Hematopoietic multipotent progenitor cell treated with erythropoietin and hydrocortisone succinate and interleukin-3 and kit ligand, for 17 days (in vitro differentiated cells): ENCODE measurements at places on chromosomes 6 and 20.

GRCh38 chr20:39878320-39878719 is 810.7 kb downstream of the MAFB start:
- no peak for DNase-seq

DNA sequence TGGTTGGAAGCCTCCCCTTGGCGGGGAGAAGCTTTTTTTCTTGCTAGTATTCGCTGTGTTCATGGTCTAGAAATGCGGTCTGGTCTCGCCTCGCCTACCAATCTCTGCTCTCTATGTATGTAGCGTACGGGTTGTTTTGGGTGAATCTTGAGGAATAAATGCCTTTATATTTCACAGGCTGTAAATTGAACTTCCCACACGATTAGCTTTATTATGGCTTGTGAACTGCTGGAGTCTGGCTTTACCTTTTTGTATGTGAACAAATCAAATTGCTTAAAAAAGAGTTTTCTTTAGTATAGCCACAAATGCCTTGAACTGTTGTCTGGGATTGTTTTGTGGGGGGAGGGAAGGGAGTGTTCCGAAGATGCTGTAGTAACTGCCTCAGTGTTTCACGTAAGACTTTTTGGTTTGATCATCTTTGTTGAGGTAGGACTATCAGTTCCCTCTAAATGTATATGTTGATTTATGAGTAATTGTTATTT is 2.2 kb downstream of the INSM1 start:
- no peak for DNase-seq

DNA sequence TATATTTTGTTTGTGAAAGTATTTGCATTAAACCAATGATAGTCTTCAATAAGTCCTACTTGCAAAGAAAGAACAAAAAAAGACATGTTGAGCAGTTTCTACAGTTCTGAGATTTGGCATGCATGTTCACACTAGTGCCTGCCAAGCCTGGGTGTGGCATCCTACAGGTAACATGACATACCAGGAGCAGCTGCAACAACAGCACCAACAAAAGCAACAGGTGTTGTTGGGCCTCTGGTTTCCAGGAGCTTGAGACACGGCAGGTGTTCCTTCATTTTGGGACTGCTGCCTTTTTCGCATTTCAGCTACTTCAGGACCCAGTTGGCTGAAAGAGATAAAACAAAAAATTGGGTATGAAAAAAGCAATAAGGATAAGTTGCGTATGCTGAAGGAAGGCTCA is 41.2 kb upstream of the MTRF1L start:
- DNase-seq = no peak

DNA sequence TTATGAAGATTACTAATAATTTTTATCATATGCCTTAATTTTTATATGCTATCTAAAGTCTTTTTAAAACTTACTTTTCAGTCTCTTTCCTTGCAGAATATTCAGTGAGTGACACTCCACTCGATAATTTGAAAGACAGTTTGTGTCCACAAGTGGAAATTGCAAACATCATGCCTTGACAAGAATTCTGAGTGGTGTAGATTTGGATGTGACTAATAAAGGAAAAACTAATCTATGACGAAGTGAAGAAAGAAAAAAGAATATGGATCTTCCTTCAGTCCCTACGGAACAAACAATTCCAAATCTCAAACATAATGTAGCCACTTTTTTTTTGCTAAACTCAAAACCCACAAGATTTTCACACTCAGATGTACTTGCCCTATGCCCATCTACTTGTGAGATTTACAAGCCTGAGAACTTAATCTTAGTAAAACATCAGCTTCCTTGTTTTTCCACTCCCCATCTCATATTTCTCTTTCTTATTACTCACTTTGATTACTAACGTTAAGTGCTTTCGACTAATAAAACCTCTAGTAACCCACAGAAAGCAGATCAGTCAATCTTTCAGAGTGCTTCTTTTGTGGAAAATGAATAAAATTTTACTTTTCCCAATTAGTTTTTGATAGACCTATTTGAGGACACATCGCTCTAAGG is 1155.8 kb downstream of the GRIK2 start:
- DNase-seq = no peak

- DNase-seq = no peak
These were observed 56.5 kb upstream of the CST7 start for GRCh38 chr20:24892522-24892921.

DNA sequence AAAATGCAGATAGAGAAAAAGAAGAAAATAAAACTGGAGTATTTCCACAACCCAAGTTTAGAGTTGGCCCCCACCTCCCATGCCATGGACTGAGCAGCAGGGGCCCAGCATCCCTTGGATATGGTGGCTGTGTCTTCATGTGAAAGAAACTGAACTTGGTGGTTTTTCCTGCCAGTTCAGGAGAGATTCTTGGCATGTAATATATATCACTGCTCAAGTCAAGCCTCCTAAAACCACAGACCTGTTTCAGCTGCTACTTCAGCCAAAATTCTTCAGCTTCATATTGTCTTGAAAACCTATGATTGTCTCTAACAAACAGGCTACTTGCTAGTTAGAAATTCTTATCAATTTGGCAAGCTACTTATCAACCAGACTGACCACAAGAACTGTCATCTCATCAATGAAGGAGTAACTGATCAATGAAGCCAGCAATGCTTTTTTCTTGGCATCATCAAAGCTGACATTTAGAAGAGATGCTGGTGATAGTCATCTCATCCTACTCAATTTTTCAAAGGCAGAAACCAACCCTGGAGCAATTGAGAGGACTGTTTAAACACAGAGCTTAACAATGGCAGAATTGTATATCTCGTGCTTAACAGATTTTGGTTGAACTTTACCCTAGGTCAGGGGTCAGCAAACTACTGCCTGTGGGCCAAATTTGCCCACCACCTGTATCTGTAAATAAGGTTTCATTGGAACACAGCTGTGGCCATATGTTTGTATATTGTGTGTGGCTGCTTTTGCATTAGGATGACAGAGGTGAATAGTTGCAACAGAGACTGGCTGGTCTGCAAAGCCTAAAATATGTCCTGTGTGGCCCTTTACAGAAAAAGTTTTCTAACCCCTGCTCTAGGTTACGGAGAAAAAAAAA is 10.4 kb upstream of the NOL7 start:
- no peak for DNase-seq

GRCh38 chr6:25277857-25278256 is 1.3 kb upstream of the CARMIL1 start:
- no peak for DNase-seq

GRCh38 chr6:165852676-165853075 is 189.6 kb upstream of the PDE10A start:
- DNase-seq = no peak

GRCh38 chr20:39829661-39830060 is 859.4 kb downstream of the MAFB start:
- DNase-seq = no peak

GRCh38 chr6:26600759-26601158 is 4.0 kb downstream of the ABT1 start:
- DNase-seq = no peak
